ENCODE measurements at places on chromosomes 16 and 17. TPM values are rescaled to one million over a fixed set of nuclear protein-coding genes. Genes with fewer than 3 reads are reported as not detected.

The PLLP gene
- total RNA-seq = 9.7 TPM

- no peak for DNase-seq
These were observed 41.7 kb downstream of the SMPD3 start for GRCh38 chr16:68406458-68407152.

The COX11 gene
- 86.2 TPM for total RNA-seq

DNA sequence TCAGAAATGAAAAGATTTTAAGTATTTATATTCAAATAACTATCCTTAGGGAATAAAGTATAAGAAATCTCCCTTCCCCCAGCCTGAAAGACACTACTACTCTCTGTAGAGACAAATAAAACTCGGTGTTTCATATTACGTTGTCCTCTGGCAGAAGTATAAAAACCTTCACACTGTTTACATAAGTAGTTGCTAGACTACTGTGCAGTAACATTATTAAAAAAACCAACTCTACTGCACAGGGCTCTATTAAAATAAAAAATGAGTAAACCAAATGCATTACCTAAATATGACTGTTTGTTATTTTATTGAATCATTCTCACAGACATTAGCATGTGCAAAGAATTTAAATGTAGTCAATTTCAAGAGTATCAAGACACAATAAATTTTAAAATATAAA lies 67.4 kb downstream of the MED13 start:
- no peak for DNase-seq

GRCh38 chr17:56653877-56654276 lies 60.4 kb downstream of the NOG start:
- DNase-seq = peak; percentile 91

DNA sequence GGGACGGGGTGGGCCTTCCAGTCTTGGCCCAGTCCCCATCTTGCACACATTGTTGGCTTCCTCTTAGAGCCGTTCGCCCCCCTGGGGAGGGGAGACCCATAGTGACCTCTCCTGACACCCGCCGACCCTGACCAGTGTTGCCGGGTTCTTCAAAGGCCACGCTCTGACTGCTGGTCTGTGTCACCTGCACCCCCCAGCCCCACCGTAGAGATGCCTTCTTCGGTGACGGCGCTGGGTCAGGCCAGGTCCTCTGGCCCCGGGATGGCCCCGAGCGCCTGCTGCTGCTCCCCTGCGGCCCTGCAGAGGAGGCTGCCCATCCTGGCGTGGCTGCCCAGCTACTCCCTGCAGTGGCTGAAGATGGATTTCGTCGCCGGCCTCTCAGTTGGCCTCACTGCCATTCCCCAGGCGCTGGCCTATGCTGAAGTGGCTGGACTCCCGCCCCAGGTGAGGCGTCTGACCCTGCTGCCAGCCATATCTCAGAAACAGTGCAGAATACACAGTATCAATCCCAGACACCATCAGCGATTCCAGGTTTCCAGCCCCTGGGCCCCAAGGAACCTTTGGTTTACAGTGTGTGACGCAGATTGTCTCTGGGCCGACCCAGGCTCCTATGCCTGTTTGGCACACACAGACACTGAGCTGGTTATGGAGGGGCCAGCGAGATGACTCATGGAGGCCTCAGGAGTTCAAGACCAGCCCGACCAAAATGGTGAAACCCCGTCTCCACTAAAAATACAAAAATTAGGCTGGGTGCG lies 1.3 kb downstream of the SLC26A11 start:
- DNase-seq = no peak

The FNDC8 gene
- total RNA-seq = not detected

The IQCK gene
- 21.1 TPM for total RNA-seq

The FGF11 gene
- 8.8 TPM for total RNA-seq

The HSPB9 gene
- not detected for total RNA-seq

- peak; percentile 90 for DNase-seq
These were observed 25.5 kb downstream of the COPZ2 start for GRCh38 chr17:48012151-48012520.

DNA sequence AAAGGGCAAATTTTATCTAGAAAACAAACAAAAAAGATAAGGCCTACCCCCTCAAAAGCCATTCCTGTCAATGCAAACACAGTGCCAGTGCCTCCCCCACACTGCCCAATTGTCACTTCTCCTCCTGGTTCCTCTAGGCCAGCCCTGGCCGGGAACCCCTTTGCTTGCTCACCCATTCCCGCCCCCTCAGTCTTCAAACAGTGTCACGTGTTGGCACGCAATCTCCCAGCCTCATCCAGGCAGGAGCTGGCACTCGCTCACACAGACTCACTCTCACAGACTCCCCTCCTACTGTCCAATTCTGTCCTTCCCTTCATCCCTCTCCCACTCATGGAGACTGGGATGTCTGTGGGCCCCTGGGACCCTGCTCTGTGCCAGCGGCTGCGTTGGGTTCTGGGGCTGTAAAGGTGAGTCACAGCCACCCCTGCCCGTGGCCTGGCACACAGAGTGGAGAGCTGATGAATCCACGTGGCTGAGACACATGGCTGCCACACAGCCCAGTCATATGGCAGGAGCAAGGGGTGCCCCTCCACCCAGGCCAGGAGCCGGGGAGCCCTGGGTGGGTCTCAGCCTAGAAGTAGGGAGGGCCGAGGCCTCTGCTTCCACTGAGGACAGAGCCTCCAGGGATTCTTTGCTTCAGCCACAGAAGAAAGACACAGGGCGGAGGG lies 54.8 kb downstream of the VAC14 start:
- DNase-seq = no peak

The ADAD2 gene
- 0.77 TPM for total RNA-seq

- DNase-seq = peak; percentile 90
These were observed 7.9 kb upstream of the SOST start for GRCh38 chr17:43766413-43767052.

The SGCA gene
- total RNA-seq = 0.51 TPM

The DNAAF1 gene
- total RNA-seq = 0.66 TPM

The HSD11B2 gene
- 18.8 TPM for total RNA-seq

- DNase-seq = peak; percentile 100
These were observed 1.8 kb upstream of the SOST start for GRCh38 chr17:43760254-43760852.

- no peak for DNase-seq
These were observed 81.3 kb upstream of the PLCG2 start for GRCh38 chr16:81697616-81698309.

- no peak for DNase-seq
These were observed 23.1 kb downstream of the STAT3 start for GRCh38 chr17:42365136-42365535.

DNA sequence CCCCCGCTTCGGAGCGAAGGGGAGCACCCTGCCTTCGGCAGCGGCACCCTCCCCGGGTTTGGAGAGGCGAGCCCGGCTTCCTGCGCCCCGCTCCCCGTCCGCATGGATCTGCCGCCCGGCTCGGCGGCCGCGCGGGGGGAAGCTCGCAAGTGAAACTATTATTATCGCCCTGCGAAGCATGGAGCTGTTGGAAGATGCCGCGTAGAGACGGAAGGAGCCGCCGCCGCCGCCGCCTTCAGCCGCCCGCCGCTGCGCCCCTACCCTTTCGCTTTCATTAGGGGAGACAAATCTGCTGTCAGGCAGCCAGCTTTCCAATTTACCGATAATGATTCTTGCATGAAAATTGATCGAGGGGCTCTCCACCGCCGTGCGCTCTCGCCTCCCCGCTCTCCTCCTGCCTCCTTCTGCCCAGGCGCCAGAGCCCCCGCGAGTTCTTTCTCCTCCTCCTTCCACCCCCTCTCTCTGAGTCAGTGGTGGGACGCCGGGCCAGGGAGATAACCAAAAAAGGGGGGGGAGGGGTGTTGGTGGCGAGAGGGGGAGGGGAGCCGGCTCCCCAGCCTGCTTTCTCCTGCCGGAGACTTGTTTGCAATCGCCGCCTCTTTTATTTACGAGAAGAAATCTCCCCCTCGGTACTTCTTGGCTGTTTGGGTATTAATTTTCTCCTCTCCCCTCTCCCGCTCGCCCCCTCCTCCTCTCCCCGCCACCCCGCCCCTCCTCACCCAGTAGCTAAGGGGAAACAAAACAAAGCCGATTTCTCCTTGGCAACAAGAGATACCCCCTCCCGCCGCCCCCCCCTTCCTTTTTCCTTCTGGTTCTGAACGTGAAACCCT lies 58.0 kb upstream of the GSE1 start:
- DNase-seq = peak; percentile 87

DNA sequence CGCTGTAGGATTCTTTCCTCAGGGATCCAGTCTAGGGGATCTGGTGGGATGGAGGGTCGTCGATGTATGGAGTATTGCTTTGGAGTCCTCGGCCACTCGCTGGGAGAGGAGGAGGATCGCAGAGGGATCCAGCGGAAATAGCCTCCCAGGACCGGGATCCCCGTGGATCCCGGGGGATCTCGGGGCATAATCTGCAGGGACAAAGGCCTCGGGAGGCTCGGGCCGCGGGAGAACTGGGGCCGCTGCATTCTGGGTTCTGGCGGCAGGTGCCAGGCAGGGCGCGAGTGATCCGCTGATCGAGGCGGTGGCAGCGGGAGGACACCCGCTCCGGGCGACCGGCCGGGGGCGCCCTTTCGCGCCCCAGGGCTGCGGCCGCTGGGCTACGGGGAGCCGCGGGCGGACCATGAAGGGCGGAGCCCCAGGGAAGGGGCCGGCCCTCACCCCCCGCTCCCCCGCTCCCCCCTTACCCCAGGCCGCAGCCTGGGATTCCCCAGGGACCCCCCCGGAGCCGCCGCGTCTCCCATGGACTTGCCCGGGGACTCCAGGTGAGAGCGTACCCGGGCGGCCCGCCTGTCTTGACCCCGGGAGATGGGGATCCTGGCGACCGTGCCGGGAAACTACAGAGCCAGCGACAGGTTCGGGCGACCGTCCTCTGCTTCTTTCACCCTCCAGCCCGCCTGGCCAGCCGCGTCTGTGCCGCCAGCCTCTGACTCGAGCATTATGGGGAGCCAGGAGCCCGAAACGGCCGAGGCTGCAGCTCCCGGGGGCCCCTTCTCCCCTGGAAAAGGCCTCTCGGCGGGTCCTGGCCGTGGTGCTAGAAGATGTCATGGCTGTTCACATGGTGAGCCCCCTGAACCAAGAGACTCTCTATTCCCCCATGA lies 604 bp downstream of the PRR14 start:
- peak; percentile 85 for DNase-seq

The OTOA gene
- total RNA-seq = not detected

GRCh38 chr17:70130289-70130688 lies 39.0 kb upstream of the KCNJ2 start:
- no peak for DNase-seq

The MYH3 gene
- 1.1 TPM for total RNA-seq

- no peak for DNase-seq
These were observed 12.5 kb downstream of the GPRC5C start for GRCh38 chr17:74444406-74444805.

The KRT40 gene
- total RNA-seq = not detected
